ENCODE measurements at places on chromosomes 13 and 19.

DNA sequence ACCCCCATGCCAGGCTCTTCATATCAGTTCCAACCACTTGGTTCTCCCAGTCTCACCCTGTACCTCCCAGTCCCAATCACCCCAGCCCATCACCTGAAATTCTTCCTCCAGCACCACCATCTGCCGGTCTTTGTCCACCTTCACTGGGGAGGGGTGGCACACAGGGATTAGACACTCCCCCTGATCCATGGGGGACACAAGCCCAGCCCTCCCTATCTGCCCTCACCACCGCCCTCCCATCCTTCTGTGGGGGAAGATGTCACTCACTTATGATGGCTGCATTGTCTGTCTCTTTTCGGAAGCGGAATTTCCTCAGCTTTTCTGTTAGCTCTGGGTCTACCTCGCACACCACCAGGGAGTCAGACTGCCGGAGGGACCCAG lies 685 bp downstream of the GMFG start:
- DNase-seq, result no peak

DNA sequence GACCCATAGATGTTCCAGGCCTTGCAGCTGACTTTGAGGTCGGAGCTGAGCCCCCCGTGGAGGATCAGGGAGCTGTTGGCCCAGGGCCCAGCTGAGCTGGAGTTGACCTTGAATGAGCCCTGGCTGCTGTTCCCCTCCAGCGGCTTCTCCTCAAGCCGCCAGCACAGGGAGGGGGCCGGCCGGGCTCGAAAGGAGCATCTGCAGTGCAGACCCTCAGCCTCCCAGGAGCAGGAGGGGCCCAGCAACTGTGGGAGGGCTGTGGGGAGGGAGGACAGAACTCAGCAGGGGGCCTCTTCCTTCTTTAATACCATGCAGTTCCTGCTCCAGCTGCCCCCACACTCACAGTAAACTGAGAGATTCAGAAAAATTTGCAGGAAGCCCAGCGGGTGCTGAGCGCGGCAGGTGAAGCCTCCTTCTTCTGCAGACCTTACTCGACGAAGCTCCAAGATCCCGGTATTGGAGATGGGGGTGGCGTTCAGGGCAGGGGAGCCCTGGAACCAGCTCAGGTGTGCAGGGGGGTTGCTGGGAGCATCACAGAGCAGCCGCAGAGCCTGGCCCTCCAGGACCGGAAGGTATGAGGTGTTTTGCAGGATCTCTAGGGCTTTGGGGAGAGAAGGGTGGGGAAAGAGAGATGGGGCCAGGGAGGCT lies 2.6 kb downstream of the SIGLEC5 start:
- no peak for DNase-seq

DNA sequence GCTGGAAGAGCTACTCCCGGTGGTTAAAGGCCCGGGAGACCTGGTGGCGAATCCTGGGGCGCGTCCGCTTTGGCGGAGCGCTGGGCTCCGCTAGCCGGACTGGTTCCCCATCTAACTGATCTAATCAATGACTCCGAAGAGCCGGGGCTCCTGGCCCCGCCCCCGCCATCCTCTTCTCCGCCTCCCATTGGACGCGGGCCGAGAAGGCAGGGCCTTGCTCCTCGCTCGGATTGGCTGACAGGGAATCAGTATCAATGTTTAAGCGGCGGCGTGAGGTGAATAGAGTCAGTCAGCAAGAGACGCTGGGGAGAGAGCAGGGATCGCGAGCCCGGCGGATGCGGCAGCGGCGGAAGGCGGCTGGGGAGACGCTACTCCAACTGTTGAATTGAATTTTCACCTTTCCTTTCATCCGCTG lies 1.7 kb upstream of the PCDH17 start:
- DNase-seq, result peak; percentile 84

DNA sequence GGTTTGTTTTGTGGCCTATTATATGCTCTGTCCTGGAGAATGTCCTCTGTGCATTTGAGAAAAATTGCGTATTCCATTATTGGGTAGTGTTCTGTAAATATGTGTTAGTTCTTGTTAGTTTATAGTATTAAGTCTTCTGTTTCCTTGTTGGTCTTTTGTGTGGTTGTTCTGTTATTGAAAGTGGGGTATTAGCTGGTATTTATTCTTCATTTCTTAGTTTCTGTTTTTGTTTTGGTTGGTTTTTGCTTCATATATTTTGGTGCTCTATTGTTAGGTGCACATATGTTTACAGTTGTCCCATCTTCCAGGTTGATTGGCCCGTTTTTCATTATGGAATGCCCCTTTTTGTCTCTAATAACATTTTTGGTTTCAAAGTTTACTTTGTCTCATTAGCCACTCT lies 77.3 kb downstream of the DNAJC15 start:
- DNase-seq, result no peak

DNA sequence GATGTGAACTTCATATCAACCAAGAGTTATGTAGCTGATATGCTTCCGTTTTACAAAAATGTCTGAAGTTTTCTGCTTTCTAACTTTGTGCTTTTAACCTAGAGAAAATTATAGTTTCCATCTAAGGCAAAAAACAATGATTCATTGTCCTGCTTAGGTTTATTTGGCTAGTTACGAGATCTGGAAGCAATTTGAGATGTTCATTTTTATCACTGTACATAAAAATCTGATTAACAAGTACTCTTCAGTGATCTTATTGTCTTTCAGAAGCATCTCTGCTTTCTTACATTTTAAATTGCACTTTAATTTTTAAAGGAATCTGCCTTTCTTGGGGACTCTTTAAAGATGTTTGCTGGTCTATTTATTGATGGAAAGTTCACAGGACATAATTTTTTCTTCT lies 188.1 kb downstream of the RFC3 start:
- DNase-seq, result no peak

- no peak for DNase-seq
Observed at GRCh38 chr19:32878988-32879387, 9.4 kb upstream of the SLC7A9 start.

GRCh38 chr19:40804783-40805242 lies 5.8 kb downstream of the EGLN2 start:
- peak; percentile 51 for DNase-seq

DNA sequence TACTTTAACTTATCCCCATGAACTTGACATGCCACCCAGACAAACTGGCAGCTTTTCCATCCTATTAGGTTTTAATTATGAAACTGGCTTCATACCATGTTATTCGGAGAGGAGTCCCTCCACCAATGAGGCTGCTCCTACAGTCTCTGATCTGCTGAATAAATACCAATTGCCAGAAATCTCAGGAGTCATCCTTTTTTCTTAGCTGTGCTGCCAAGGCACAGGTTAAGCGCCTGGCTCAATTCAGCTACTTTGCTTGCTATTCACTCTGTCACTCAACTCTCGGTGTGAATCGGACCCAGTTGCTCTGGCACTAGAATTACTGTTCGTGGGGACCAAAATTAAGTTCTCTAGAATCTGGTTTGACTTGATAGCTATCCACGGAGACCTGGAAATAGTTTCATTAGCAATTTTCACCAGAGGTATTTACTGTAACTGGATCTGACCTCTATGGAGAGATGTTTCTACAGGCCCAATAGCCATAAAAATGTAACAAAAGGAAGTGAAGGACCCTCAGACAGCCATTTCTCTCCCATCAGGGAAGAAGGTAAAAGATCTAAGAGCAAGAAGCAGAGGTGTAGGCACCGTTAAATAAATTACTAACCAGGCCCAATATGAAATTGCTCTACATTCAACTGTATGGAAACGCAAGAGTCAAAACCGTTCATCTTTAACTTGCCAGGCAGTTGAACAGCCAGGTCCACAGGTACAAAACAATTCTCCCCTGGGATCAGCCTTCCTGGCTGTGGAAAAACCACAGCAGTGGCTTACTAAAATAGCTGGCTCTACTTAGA lies 5.4 kb downstream of the ZC3H4 start:
- DNase-seq, result peak; percentile 77

GRCh38 chr13:108003626-108004025 lies 211.7 kb downstream of the LIG4 start:
- no peak for DNase-seq

- no peak for DNase-seq
Observed at GRCh38 chr19:21109116-21109515, 27.1 kb downstream of the ZNF714 start.

DNA sequence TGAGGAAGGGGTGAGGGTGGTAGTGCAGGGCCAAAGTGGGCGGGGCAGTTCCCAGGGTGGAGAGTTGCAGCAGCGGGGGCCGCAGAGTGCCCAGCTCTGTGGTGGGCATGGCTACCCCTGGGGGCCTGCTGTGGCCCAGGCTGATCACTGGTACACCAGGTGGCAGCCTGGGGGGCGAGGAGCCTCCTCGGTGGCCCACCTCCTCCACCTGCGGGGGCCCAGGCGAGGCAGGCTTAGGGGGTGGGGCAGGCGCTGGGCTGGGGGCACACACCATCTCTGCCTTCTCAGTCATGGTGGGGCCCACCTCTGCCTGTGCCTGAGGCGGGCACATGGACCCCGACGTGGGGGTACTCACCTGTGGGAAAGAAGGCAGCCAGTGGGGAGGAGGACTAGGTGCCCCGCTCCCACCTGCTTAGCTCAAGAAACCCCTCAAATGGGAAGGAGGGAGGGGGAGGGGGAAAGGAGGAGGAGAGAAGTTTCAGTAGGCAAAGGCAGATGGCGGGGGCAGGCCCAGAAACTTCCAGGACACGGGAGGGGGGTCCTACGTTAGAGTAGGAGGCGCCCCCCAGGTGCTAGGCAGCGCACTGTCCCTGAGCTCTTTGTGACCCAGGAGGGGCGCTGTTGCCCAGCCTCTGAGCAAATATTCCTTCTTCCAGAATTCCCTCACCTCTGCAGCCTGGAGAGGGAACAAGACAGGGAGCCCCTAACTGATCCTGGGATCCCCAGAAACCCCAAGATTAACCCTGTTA lies 1.6 kb downstream of the LYL1 start:
- DNase-seq, result no peak

- DNase-seq, result peak; percentile 64
Observed at GRCh38 chr19:50669302-50670101, 20.3 kb downstream of the C19orf81 start.

DNA sequence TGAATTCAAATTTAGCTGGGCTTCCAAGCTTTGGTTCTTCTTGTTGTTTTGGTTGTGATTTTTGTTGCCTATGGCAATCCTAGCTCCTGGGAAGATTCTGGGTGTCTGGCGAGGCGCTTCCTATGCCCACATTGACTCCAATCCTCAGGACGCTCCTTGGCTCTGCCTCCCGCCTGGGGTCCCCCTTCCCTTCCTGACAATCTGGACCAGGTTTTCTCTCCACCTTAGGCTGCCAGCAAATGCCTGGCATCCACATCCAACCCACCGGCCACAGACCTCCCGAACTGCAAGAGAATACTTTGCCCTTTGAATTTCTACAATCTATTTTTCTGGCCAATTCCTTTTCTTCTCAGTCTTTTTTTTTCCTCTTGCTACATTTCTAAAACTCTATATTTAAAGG lies 186.9 kb upstream of the UBL3 start:
- no peak for DNase-seq

DNA sequence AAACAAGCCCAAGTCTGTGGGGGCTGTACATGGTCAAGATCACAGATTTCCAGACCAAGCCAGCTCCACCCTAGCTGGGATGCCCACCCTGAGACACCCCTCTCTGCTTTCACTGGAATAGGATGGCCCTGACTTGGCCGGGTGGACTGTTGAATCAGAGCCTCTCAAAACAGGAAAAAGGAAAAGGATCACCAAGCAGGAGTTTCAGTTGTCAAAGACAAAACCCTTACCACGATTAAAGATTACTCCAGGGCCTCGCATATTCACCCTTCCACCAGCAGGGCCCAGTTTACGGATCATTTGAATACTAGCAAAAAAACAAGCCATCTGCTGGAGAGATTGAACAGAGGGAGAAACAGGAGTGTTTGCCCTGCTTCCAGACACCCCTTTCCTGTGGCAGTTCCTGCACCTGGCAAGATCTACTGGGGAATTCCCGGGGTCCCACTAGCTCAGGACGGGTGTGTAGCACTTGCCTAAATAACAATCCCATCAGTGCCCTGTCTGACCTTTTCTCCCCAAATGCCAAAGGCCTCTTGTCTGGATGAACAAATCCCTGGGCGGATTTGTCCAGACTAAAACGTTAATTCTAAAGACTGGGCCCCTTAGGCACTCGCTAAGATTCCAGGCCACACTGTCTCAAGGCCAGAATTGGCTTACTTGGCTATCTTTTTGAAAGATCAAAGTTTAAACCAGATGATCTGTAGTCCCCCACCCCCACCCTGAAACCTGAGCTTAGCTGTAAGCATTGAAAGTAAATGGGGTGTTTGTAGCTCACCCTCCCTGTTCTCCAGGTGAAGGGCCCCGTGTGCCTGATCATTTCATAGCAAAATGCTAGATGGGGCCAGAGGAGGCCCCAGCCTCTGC lies 38.4 kb downstream of the ACTN4 start:
- peak; percentile 41 for DNase-seq

- DNase-seq, result peak; percentile 6
Observed at GRCh38 chr13:101384929-101385328, 31.4 kb downstream of the NALCN start.

GRCh38 chr13:35228536-35228935 lies 248.0 kb downstream of the MAB21L1 start:
- DNase-seq, result no peak

DNA sequence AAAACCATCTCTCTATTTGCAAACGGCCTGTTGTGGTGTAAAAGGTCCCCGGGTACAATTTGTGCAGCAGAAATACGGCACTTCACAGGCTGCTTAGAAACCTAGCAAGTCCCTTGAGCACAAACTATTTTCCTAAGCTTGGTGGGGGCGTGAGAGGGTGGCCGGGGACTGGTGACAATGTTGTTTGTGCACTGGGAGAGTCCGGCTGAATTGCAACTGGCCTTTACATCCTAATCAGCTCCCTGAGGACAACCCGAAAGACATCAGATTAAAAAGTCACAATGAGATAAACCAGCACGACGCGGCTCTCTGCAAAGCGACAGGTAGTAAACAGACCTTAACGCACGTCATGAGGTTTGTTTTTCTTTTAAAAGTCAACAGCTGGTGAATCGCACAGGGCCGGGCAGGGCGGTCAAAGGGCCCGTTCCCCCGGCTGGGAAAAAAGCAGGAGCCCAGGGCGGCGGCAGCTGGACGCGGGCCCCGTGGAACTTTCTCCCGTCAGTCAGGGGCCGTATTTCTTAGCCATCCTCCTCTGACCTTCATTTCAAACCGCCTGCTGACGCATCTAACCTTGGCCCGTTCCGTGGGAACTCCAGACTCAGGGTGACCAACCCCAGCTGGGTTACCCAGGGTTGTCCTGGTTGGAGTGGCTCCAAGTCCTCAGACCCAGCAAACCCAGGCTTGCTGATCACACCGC lies 112.3 kb downstream of the GADD45B start:
- DNase-seq, result no peak

DNA sequence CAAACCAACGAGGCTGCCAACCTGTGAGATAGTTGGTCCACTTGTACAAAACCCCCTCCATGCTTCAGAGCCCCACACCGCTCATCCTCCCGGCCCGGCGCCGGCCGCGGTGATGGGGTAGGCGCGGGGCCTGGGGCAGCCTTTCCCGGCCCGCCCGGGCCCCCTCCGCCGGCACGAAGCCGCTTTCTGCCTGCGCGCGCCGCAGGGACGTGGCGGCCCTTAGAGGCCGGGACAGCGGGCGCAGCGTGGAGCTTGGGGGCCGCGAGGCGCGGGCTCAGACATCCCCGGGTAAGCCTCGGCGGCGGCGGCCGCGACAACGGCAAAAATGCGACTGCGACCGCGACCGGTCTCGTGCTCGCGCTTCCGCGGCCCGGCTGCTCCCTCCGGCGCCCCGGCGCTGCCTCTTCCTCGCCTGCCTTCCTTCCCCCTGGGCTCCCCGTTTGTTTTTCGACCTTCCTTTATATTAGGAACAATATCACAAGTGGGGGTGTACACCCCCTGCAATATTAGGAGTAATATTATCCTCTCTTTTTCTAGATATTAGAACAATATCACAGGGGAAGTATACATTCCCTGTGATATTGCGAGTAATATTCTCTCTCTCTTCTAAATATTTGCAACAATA lies 53.9 kb upstream of the CEACAM21 start:
- DNase-seq, result no peak

- no peak for DNase-seq
Observed at GRCh38 chr13:37229931-37230330, 124.5 kb upstream of the CSNK1A1L start.

GRCh38 chr13:77310161-77310560 lies 16.7 kb downstream of the MYCBP2 start:
- DNase-seq, result no peak
